ENCODE measurements at places on chromosomes 11 and 22. TPM values are rescaled to one million over a fixed set of nuclear protein-coding genes. Genes with fewer than 3 reads are reported as not detected.

NLRP14 gene
- not detected for total RNA-seq

DNA sequence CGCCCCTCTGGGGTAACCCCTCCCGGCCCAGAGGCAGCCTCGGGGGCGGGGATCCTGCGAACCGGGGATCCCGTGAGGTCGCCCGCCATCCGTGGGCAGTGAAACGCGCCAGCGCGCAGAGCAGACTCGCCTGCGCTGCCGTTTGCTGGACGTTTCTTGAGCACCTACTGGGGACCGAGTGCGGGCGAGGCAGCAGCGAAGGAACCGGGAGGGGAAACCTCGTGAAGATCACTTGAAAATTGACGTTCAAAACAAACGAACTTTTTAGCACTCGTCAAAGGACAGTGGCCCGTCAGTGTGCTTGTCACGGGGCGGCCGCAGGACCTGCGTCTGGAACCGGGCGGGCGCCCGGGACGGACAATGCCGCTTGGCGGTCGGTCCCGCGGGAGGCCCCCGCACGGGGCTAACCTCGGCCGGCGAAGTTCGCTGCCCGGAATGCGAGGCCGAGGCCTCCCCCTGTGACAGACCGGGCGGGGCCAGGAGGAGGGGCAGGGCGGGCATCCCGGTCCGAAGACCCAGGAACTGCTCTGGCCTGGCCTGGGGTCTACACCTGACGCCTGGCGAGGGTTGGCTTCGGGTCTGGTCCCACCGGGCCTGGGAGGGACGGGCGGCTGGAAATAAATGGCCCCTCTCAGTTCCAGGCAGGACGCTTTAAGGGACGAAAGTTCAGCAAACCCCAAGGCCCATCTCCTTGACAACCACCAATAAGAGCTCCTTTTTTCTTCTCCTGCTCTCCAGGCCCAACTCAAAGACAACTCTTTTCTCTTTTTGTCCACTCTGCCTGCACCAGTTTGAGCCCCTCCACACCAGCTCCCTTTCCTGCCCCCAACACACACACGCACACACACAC is 723 bp upstream of the SCUBE1 start:
- peak overlapping the region; percentile 10 for H3K4me3 ChIP-seq
- H3K4me1 ChIP-seq = peaks cover 17% of the 10 kb centered on the region
- no peak for DNase-seq
- peaks cover 59% of the 10 kb centered on the region for H3K27me3 ChIP-seq
- no peak overlapping the region for H3K27ac ChIP-seq

- no peak overlapping the region for H3K4me3 ChIP-seq
- DNase-seq = peak; percentile 73
- no peaks in the 10 kb centered on the region for H3K4me1 ChIP-seq
- H3K36me3 ChIP-seq = no peaks in the 10 kb centered on the region
Measured at GRCh38 chr11:78808923-78809322, 234.3 kb upstream of the NARS2 start.

DNA sequence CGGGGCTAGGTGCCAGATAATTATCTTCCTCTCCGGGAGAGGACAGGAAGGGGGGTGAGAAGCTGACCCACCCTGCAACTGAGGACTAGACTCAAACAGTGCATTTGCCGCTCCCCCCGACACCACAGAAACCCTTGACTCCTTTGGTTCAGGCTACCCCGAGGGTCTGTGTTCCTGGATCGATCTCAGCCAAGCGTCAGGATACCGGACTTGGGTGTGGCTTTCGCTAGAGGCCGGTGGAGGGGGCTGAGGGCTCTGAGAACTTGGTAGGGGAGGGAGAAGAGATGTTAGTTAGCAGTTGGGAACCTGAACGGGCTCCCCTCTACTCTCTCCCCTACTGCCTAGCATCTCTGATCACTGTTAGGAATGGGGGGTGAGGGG is 840 bp downstream of the SEZ6L start:
- peaks cover 17% of the 10 kb centered on the region for H3K4me1 ChIP-seq
- peaks cover 15% of the 10 kb centered on the region for H3K27me3 ChIP-seq

DNA sequence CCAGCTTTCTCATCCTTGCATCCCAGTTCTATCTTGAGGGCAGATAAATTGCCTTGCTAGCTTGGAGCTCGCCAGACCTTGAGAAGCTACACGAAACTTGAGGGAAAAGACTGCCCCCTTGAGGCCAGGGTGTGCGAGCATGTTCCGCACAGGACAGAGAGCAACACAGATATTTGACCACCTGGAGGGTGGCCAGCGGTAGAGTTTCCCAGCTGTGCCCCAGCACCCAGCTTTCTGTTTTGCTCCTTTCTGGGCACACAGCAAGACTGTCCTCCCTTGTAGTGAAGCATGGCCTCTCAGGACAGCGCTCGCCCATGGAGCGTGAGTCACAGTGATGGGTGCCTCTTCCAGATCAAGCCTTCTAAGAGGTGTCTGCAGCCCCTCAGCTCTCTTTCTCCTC is 23.5 kb downstream of the SPATA19 start:
- no peaks in the 10 kb centered on the region for H3K27me3 ChIP-seq
- no peaks in the 10 kb centered on the region for H3K4me1 ChIP-seq
- DNase-seq = no peak
- no peak overlapping the region for H3K4me3 ChIP-seq
- no peaks in the 10 kb centered on the region for H3K36me3 ChIP-seq

PANX3 gene
- not detected for total RNA-seq

GRCh38 chr11:109423466-109424190 is 1.6 kb downstream of the C11orf87 start:
- peaks cover 11% of the 10 kb centered on the region for H3K4me1 ChIP-seq
- DNase-seq = no peak
- H3K4me3 ChIP-seq = no peak overlapping the region
- peaks cover 22% of the 10 kb centered on the region for H3K27me3 ChIP-seq

GRCh38 chr11:128734103-128734831 is 40.4 kb downstream of the FLI1 start:
- H3K36me3 ChIP-seq = no peaks in the 10 kb centered on the region
- H3K4me1 ChIP-seq = peaks cover 3% of the 10 kb centered on the region
- DNase-seq = peak; percentile 77
- peak overlapping the region; percentile 5 for H3K27ac ChIP-seq

- no peak overlapping the region for H3K4me3 ChIP-seq
- DNase-seq = peak; percentile 51
- H3K36me3 ChIP-seq = no peaks in the 10 kb centered on the region
- no peaks in the 10 kb centered on the region for H3K27me3 ChIP-seq
Measured at GRCh38 chr11:120173807-120174206, 35.9 kb upstream of the TRIM29 start.

DNA sequence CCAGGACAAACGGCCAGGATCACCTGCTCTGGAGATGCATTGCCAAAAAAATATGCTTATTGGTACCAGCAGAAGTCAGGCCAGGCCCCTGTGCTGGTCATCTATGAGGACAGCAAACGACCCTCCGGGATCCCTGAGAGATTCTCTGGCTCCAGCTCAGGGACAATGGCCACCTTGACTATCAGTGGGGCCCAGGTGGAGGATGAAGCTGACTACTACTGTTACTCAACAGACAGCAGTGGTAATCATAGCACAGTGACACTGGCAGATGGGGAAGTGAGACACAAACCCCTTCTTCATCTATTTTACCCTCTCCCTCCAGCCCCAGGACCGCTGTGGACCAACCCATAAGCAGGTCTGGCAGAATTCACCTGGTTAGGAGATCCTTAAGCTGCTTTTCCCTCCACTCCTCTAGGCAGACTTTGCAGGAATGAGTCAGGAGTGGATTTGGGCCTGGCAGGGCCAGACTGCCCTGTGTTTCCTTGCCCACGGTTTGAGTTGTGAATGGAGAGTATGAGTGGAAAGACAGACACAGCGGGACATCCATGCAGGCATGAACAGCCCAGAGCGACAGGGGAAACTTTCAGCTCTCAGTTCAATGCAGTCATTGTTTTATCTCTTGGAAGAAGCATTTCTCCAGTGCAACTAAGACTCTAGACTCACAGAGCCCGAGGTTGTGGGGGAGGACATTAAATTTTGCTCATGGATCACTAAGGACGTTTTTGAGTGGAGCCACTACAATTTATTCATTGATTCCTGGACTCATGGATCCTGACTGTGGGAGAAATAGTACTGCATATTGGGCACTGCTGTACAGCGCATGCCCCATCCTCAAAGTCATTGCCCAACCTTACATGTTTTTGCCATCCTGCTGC is 75.3 kb upstream of the IGLL5 start:
- no peak overlapping the region for H3K27ac ChIP-seq
- H3K4me3 ChIP-seq = no peak overlapping the region
- no peaks in the 10 kb centered on the region for H3K27me3 ChIP-seq
- DNase-seq = no peak
- H3K36me3 ChIP-seq = no peaks in the 10 kb centered on the region

GRCh38 chr11:34353881-34354280 is 3.9 kb downstream of the ABTB2 start:
- no peak overlapping the region for H3K4me3 ChIP-seq
- no peaks in the 10 kb centered on the region for H3K36me3 ChIP-seq
- H3K4me1 ChIP-seq = peaks cover 30% of the 10 kb centered on the region

DNA sequence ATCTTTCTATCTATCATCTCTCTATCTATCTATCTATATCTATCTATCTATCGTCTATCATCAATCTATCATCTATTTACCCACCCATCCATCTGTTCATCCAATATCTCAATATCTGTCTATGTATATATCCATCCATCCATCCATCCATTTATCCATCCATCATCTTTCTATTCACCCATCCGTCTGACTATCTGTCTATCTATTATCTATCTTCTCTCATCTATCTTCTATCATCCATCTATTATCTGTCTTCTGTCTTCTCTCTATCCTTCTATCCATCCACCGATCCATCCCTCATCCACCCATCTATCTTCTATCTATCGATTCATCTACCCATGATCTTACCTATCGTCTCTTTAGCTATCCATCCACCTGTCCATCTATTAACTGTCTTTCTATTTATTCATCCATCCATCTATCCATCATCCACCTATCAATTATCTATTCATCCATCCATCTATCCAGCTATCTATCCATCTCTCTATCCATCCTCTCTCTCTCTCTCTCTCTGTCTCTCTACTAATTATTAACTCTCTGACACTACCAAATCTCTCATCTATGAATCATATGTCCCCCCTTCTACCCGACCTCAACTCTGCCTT is 89.1 kb downstream of the DHCR7 start:
- no peak overlapping the region for H3K27ac ChIP-seq
- H3K27me3 ChIP-seq = no peaks in the 10 kb centered on the region
- DNase-seq = no peak
- no peaks in the 10 kb centered on the region for H3K4me1 ChIP-seq
- no peaks in the 10 kb centered on the region for H3K36me3 ChIP-seq

GRCh38 chr11:10496296-10496936 is 41.4 kb downstream of the AMPD3 start:
- no peaks in the 10 kb centered on the region for H3K36me3 ChIP-seq
- H3K27ac ChIP-seq = no peak overlapping the region
- no peaks in the 10 kb centered on the region for H3K27me3 ChIP-seq
- H3K4me3 ChIP-seq = no peak overlapping the region

DNA sequence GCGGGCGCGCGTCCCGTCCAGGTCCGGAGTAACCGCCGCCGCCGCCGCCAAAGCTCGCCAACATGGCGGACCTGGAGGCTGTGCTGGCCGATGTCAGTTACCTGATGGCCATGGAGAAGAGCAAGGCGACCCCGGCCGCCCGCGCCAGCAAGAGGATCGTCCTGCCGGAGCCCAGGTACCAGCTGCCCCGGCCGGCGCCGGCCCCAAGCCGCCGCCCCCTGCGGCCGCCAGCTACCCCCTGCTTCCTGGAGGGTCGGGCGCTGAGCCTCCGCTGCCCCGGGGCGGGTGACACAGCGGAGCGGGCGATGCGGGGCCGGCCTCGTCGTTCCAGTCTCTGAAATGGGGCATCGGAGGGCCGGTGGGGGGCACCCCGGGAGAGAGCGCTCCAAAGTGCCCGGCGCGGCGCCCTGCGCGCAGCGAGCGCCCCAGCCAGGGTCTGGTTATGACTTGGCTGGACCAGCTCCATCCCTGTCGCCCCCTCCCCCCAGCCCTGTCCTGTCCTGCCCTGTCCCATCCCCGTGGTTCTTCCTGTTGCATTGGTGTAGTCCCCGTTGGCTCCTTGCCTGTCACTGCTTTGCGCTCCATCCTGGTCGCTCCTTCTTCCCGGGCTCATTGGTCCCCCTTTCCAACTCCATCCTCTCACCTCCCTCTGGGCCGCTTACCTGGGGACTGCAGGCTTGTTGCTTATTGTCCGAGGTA is 653 bp downstream of the GRK3 start:
- no peaks in the 10 kb centered on the region for H3K27me3 ChIP-seq
- no peaks in the 10 kb centered on the region for H3K36me3 ChIP-seq
- DNase-seq = peak; percentile 70
- H3K27ac ChIP-seq = peak overlapping the region; percentile 71
- H3K4me3 ChIP-seq = peak overlapping the region; percentile 48

DNA sequence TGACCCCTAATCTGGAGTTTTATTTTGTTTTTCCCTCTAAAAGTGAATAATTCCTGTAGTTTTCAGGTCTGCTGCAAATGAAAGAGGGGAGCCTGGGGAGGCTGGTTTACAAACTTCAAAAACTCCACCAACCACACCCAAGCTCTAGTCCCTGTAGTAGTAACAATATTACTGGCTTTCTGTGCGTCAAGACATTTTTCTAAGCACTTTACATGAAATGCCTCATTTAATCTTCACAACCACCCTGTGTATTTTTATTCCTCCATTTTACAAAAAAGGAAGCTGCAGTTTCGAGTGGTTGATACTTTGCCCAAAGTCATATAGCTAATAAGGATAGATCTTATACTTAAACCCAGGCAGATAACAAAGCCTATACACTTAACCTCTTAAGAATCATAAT is 23.5 kb downstream of the CTNND1 start:
- no peak overlapping the region for H3K4me3 ChIP-seq
- no peak for DNase-seq
- H3K4me1 ChIP-seq = peaks cover 99% of the 10 kb centered on the region
- H3K27ac ChIP-seq = no peak overlapping the region

- H3K27ac ChIP-seq = peak overlapping the region; percentile 85
- no peak for DNase-seq
- H3K36me3 ChIP-seq = no peaks in the 10 kb centered on the region
- no peaks in the 10 kb centered on the region for H3K27me3 ChIP-seq
- no peak overlapping the region for H3K4me3 ChIP-seq
Measured at GRCh38 chr22:42700355-42700754, 20.3 kb downstream of the A4GALT start.

- no peak overlapping the region for H3K4me3 ChIP-seq
- peak overlapping the region; percentile 14 for H3K27ac ChIP-seq
- DNase-seq = no peak
- H3K4me1 ChIP-seq = peaks cover 33% of the 10 kb centered on the region
Measured at GRCh38 chr11:48055292-48056132, 75.2 kb downstream of the PTPRJ start.

DNA sequence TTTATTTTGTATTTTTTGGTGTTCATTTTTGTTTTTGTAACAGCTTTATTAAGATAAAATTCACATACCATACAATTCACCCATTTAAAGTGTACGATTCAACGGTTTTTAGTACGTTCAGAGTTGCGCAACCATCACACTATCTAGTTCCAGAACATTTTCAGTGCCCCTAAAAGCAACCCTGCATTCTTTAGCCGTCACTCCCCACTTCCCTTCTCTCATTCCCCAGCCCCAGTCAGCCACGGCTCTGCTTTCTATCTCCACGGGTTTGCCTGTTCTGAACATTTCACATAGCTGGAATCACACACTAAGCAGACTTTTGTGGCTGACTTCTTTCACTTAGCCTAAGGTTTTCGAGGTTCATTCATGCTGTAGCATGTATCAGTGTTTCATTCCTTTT is 9.6 kb upstream of the KCNQ1OT1 start:
- no peaks in the 10 kb centered on the region for H3K36me3 ChIP-seq
- no peaks in the 10 kb centered on the region for H3K27me3 ChIP-seq
- H3K27ac ChIP-seq = peak overlapping the region; percentile 83
- peak overlapping the region; percentile 28 for H3K4me3 ChIP-seq

All from sigmoid colon (tissue), 7 donors.